ENCODE measurements at places on chromosomes 1 and 21. TPM values are rescaled to one million over a fixed set of nuclear protein-coding genes. Genes with fewer than 3 reads are reported as not detected.

AADACL4 gene
- not detected for total RNA-seq

FLG2 gene
- not detected for total RNA-seq

CDK18 gene
- 41.2 TPM for total RNA-seq

CLCA1 gene
- total RNA-seq, result 1,288 TPM

KLHDC8A gene
- 0.78 TPM for total RNA-seq

UTS2 gene
- not detected for total RNA-seq

ALPL gene
- total RNA-seq, result 0.82 TPM

HRNR gene
- total RNA-seq, result not detected

KCNN3 gene
- total RNA-seq, result 2.0 TPM

MYCL gene
- 9.4 TPM for total RNA-seq

DNA sequence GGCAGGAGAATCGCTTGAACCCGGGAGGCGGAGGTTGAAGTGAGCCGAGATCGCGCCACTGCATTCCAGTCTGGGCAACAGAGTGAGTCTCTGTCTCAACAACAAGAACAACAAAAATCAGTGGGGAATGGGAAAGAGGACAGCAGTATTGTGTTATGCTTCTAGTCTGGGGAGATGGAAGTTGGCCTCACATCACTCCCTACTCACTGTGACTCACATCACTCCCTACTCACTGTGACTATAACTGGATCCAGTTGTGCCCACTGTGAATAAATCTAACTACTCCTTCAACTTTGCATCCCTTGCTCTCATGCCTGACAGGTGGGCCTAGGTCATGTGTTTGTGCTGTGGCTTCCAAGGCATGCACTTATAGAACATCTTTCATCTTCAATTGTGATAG, 285.4 kb upstream of the USP24 start:
- no peak for DNase-seq

- DNase-seq, result no peak
Observed at GRCh38 chr1:68359045-68359444, 90.7 kb downstream of the RPE65 start.

DNA sequence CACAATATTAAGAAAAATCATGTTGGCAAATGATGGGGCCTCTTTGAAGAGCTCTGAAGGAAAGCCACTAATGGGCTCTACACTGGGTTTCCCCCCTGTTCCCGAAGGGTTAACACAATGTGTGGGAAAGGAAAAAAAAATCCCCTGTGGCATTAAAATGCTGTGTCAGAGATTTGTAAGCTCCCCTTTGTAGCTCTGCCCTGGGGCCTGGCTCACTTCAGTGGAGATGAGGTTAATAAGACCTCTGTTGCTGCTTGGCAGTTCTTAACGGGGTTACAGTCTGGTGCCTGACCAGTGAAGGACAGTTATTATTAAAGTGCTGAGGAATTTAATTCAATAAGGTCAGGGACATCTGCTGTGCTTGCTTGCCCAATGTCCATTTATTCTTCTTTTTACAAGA, 129.7 kb upstream of the UBE2U start:
- DNase-seq, result no peak

- DNase-seq, result no peak
Observed at GRCh38 chr1:201185527-201186128, 5.0 kb upstream of the IGFN1 start.

GRCh38 chr1:38891753-38892152, 10.4 kb upstream of the GJA9 start:
- DNase-seq, result no peak

DNA sequence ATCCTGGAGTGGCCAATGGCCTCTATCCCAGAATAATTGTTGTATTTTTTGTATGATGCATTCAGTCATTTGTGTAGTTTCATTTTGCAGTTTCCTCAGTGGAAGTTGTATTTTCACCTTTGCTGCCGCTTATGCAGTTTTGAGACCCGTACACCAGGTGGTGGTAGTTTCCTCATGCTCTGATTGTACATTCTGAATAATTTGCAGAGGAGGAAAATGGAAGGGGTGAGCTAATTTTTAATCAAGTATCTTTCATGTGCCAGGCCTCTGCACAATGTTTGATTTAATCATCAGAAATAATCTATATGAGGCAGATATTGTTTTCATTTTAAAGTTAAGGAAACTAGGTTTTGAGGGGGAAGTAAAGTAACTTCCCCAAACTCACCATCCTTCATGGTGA, 29.5 kb downstream of the HLX start:
- DNase-seq, result no peak

GRCh38 chr1:3776231-3776961, 3.8 kb downstream of the SMIM1 start:
- DNase-seq, result no peak

GRCh38 chr1:159933347-159933746, 8.0 kb upstream of the TAGLN2 start:
- no peak for DNase-seq

DNA sequence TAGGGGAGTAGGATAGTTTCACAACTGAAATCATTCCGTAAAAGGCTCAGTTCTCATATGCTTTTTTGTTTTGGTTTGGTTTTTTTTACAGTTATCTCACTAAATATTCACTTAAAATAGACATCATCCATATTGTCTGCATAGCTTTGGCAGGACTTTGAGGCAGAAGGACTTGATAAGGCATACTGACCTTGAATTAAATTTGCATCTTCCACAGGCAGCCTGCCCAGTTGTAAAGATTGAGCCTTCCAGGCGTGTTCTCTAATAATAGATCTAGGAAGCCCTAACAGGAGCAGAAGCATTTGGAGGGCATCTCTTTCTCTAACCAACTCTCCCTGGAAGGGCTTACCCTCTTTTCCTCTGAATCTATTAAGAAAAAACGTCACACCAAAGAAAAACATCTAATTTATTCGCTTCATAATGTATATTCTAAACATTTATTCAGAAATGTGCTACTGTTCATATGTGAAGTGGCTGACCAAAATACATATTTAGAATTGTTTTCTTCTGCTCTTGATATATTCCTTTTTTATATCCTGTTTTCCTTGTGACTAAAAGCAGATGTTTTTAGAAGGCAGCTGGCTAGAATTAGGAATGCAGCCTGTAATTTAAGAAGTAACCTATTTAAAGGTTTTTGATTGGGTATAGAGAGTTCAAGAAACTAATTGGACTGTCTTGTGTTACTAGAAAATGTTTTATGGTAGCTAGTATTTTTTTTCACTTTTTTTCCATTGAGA, 20.2 kb downstream of the DESI2 start:
- no peak for DNase-seq

GRCh38 chr1:152107984-152108881, 7.0 kb downstream of the TCHH start:
- peak; percentile 48 for DNase-seq

DNA sequence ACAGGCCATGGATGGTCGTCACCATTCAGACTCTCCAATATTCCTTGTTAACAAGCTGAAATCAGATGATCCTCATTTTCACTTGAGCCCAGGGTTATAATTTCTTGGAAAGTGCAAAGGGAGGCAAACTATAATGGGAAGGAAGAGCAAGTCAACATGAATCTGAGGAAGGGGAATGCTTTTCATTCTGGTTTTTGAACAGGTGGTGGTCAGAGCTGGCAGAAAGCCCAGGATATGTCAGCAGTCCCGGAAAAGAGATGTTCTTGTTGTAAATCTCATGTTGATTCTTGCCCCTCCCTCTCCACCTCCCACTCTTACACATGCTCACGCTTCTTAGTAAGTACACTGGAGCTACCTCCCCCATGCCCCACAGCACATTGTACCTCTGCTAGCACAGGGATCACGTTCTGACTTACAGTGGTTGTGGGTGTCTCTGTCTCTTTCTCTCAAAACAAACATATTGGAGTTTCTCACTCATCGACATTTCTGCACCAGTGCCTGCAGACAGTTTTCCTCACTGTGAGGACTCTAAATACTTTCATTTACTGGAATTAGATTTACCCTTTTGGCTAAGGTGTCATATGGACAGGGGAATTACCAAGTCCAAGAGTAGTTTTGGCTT, 77.6 kb downstream of the XCL2 start:
- DNase-seq, result peak; percentile 47

DNA sequence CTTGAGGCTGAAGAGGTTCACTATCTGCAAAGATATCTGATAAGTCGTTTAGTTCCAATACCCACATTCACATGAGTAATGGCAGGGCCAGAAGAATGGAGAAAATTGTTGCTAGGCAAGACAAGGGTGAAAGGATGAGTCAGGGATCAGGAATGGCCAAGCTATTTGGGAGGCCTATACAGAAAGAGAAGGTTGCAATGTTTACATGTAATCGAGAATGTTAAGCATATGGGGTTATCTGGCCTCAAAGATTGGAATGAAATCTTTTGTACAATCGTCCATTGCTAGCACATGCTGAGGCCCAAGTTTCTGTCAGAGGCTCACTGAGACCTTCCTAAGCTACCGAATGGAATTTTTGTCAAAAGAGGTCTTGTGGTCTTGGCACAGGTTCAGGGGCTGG, 299.9 kb upstream of the PLD5 start:
- DNase-seq, result no peak

- DNase-seq, result no peak
Observed at GRCh38 chr1:11227106-11228077, 35.0 kb downstream of the MTOR start.

- DNase-seq, result no peak
Observed at GRCh38 chr21:19130379-19131028, 726.9 kb upstream of the TMPRSS15 start.

DNA sequence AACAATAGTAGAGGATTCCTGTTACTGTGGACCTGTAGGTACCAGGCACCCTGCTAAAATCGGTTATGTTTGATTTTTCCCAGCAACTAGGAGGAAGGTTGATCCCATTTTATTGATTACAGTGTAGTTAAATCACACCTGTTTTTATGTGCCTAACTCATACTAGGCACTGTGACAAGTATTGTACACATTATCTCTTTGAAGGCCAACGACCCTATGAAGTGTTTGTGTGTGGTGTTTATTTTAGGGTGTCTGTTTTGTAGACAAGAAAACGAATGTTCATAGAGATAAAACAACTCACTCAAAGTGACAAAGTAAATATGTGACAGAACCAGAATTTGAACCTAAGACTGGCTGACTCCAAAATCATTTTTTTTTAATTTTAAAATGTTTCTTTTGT, 49.5 kb downstream of the FGGY start:
- DNase-seq, result no peak

- peak; percentile 83 for DNase-seq
Observed at GRCh38 chr21:43767984-43768867, 7.9 kb downstream of the CSTB start.

GRCh38 chr1:99328171-99328570, 63.9 kb downstream of the PLPPR4 start:
- DNase-seq, result no peak

GRCh38 chr21:41506611-41507520, 1.1 kb downstream of the TMPRSS2 start:
- peak; percentile 64 for DNase-seq

DNA sequence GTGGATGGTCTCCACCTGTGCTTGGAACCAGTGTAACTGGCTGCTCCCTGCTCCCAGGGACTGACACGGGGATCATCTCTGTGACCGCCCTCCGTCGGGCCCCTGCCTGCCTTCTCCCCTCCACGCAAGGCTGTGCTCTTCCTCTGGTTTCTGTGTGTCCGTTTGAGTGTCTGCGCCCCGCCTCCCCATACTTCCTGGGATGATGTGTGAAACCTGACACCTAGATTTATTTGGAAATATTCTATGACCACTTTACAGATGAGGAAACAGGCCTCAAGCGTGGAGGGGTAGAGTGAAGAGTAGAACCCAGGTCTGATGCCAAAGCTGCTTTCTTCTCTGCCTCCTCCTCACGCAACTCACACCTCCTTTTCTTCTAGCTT, 24.3 kb downstream of the LDLRAP1 start:
- no peak for DNase-seq

- no peak for DNase-seq
Observed at GRCh38 chr1:26922901-26923300, 1.4 kb downstream of the NUDC start.

GRCh38 chr1:54848134-54848948, 38.7 kb downstream of the DHCR24 start:
- no peak for DNase-seq

- no peak for DNase-seq
Observed at GRCh38 chr1:113963281-113963906, 15.9 kb upstream of the OLFML3 start.
